A549 treated with RU486 at 1 μM for 4 hours (cell line): ENCODE measurements at places on chromosomes 2 and 18. TPM values are rescaled to one million over a fixed set of nuclear protein-coding genes. Genes with fewer than 3 reads are reported as not detected.

LOXHD1 gene
- not detected in 5 replicates for total RNA-seq

FSHR gene
- total RNA-seq = 0.07 TPM in 1 of 5 replicates, not detected in the others

ANKRD62 gene
- not detected in 5 replicates for total RNA-seq

UNC80 gene
- total RNA-seq = not detected in 5 replicates

RAB31 gene
- 22.1 to 33.5 TPM (median 28.0 TPM) in 5 replicates for total RNA-seq

ERICH2 gene
- not detected in 5 replicates for total RNA-seq

IRS1 gene
- total RNA-seq = 11.5 to 17.3 TPM (median 15.6 TPM) in 5 replicates

VIL1 gene
- total RNA-seq = 0.13 to 0.42 TPM (median 0.25 TPM) in 5 replicates

IFIH1 gene
- 0.89 to 2.0 TPM (median 1.1 TPM) in 5 replicates for total RNA-seq

BCL2L11 gene
- total RNA-seq = 6.8 to 12.2 TPM (median 10.5 TPM) in 5 replicates

FAHD2A gene
- total RNA-seq = 25.5 to 33.0 TPM (median 30.8 TPM) in 5 replicates

WDPCP gene
- total RNA-seq = 3.6 to 5.1 TPM (median 4.2 TPM) in 5 replicates
